ENCODE measurements at places on chromosomes 1 and 21.

- DNase-seq = peak; percentile 69
Measured at GRCh38 chr1:16960560-16961296, 19.7 kb downstream of the MFAP2 start.

- DNase-seq = no peak
Measured at GRCh38 chr1:110174961-110175360, 24.7 kb downstream of the SLC6A17 start.

DNA sequence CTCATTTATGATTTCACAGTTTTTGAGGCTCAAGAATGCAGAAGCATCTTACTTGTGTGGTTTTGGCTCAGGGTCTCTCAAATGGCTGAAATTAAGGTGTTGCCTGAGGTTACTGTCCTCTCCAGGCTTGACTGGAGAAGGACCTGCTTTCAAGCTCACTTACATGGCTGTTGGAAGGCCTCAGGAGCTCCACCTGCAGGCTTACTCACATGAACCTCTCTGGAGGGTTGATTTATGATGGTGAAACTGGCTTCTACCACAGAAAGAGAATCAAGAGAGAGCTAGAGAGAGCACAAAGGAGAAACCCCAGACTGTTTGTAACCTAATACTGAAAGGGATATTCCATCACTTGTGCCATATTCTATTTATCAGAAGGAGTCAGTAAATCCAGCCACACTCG is 6.2 kb upstream of the KCNK2 start:
- DNase-seq = no peak

DNA sequence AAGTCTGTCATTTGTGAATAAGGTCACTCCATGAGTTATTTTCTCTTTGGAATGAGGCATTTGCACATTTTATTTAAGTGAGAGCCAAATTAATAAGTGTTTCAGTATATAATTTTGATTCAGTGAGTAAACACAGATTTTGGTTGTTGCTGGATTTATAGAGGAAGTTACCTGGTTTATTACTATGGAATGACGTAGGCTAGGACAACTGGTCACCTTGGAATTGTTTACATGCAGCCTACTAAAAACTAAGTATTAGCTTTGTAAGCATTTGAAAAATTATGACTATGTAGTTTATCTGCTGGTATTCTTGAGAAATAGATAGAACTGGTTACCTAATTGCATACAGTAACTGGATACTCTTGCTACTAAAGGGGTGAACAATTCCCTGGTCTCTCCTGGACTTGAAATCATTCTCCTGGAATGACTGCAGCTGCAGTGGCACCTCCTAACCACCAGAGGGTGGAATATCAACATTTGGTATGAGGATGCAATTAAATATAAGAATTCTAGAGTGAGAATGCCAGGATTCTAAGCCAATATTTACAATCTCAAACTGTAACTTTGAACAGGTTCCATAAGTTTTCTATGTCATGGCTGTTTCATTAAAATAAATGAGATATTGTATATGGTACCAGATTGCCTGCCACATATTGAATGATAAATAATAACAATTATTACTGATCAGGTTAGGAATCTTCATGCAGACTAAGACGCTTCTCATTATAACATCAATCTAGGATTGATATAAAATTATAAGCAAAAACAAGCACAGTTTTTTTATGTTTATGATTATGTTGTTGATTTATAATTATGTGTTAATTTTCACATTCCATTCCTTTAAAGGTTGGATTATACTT is 3.5 kb upstream of the KRTAP27-1 start:
- DNase-seq = peak; percentile 13

DNA sequence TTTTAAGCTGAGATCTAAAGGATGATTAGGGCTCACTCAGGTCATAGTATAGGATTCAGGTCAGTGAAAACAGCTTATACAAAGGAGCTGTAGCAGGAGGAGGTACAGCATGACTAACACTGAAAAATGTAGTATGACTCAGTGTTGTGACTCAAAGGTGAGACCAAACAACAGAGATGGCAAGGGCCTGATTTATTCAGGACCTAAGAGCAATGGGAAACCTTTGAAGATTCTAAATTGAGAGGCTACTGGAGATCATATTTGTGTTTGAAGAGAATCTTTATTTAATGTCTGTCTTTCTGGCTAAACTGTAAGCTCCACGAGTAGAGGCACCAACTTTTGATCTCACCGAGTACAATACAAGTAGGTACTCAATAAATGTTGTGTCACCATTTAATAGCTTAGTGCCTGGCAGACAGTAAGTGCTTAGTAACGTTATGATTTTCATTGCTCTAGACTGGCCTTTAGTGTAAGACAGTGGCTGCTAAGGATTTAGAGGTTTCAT is 43.5 kb downstream of the PRKAA2 start:
- DNase-seq = no peak

- DNase-seq = no peak
Measured at GRCh38 chr1:15541231-15541792, 14.7 kb downstream of the DNAJC16 start.

- no peak for DNase-seq
Measured at GRCh38 chr1:77623066-77623465, 59.4 kb downstream of the ZZZ3 start.

DNA sequence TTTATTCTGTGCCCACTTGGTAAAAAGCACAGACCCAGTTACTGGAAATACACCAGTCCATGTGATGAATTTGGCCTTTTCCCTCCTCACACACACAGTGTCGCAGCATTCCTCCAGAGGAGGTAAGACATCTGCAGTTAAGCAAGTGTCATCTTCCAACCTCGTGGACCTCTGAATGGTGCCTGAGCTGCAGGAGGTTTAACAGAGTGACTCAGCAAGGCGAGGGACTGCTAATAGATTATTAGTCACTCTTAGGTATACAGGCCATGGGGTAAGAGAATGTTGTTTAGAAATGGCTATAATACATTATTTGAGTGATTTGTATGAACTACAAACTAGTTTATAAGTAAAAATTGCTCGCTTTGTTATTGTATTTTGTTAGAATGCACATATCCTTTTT is 8.6 kb upstream of the LRRC8B start:
- DNase-seq = no peak

DNA sequence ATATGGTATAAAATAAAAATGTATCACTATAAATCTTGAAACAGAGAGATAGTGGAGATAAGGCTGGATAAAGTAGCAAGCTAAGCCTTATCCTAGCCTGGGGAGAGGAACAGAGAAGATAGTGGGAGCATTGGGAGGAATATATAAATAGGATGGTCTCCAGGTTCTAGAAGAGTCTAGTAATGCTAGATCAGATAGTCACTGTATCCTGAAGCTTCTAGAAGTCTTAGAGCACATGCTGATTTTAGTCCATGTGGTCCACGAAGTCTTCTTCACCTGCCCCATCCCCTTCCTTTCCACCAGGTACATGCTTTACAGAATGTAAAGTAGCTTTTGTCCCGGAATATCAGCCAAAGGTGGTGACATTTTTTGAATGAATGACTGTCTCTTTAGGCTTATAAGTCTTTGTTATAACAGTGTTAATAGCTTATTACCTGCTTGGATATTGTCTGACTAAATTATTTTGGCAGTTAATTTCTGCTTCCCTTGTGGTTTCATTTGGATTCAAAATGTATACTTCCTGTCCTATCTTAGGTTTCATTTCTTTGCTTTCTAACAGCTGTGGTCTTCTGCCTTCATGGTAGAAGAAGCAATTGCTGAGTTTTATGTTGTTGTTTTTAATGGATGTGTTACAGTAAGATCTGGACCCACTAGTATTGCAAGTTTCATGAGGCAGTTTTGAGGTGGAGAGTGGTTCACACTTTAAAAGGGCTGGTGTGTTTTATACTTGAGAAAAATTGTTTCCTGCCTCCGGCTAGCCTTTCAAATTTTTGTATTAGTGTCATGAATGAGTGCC is 5.9 kb downstream of the SMG7 start:
- no peak for DNase-seq

DNA sequence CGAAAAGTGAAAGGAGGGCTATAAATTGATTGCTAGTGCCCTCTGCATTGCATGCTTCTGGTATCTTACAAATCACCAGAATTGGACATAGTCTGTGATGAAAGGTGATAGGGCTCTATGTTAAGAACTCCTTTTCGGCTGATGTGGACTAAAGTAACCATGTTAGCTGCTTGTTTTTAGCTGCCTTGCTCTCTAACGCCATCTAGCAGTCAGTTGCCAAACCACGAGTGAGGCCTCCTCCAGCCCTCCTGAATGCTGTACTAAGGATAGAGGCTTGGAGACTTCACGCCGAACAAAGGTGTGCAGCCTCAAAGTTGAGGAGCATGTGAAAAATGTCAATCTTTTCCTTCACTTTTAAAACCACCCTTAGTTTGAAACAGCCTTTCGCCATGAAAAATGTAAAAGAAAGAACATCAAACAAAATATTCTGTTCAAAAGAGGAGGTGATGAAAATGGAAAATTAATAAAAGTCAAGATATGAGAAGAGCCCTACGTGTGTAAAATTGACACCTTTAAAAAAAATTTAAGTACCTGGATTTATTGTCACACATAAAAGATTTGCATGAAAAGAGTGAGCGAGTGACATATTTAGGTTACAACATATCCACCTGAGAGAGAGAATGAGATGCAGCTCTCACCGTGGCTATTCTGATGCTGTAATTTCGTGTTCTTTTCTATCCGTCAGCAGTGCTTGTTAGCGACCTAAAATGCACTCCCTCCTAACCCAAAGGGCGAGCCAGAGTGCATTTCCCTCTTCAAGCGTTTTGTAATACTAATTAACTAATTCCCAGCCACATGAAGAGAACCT is 8.1 kb downstream of the LRRC53 start:
- peak; percentile 8 for DNase-seq

GRCh38 chr1:101013776-101014175 is 11.8 kb downstream of the DPH5 start:
- DNase-seq = no peak

- DNase-seq = no peak
Measured at GRCh38 chr1:185929776-185930175, 195.6 kb downstream of the HMCN1 start.

GRCh38 chr1:22808676-22809483 is 98.2 kb downstream of the EPHB2 start:
- no peak for DNase-seq

- no peak for DNase-seq
Measured at GRCh38 chr1:226362361-226362760, 45.5 kb downstream of the PARP1 start.

DNA sequence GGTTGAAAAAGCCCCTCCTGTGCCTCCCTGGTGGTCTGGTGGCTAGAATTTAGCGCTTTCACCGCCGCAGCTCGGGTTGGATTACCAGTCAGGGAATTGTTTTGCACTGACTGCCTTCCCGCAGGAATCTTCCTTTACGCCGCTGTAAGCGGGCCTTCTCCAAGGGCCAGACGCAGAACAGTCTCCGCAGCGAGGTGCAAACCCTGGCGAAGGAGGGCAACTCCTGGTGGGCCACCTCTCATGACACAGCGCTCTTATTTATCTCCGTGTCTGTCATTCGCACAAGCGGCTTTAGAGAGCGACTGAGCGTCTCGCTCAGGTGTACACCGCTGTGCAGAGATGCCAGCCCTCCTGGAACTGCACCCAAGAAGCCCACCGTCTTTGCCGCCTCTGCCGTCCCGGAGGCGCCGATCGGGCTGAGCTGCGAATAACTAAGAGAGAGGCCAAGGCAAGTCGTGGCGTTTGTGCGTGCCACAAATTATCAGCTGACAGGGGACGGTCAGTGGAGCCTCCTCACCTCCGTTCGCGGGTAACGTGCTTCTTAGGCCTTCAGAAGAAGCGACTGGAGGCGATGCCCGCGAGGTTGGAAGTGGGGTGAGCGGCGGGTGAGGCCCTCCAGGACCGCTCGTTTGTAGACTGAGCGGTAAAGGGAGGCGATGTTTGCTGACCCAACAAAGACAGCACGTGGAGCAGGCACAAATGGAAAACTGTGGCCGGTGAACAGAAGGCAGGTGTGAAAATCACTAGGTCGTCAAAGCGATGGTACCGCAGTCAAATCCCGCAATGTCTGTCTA is 93.5 kb downstream of the PRKAB2 start:
- no peak for DNase-seq

DNA sequence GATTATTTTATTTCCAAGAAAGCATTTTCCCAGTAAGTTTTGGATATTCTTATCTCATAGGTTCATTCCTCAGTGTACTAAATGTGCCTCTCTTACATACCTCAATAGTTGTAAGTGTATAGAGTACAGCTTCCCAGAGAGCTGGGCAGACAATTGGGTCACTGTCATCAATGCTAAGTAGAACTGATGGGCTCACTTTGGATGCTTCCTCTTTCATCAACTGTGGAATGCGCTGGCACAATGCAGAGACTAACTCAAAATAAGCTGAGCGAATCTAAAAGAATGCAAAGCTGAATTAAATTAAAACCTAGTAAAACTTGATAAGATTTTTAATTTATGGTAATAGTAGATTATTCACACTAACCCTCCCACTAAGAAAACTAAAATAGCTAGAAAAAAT is 21.5 kb downstream of the LTN1 start:
- DNase-seq = no peak

DNA sequence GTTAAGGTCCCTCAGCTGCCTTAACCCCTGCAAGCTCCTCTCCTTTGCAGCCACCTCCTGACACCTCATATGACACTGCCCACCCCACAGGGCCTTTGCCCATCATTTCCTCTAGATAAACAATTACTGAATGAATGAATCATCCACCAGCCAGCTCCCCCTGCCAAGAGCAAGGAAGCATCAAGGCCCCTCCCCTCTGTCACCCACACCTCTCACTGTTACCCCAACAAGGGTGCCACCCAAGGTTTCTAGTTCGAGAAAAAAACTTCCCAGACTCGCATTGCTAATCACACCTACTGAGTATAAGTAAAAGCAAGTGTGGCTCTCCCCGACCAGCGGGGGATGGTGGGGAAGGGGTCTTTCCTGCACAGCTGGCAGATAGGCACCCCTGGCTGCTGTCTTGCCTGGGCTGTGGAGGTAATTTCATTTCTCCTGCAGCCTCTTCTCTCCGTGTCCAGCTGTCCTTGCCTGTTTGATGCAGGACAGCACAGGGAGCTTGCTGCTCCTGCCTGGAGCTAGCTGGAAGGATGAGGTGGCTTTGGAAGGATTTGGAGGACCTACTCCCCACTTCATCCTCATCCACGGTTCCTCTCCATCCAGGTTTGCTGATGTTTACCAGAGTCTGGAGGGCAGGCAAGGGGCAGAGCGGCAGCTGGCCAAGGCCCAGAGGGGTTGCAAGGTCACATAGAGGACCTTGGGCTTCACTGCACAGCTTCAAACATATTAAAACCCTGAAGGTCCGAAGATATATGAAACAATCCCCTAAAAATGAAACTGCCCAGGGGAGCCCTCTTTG is 33.1 kb upstream of the LBR start:
- DNase-seq = peak; percentile 53

DNA sequence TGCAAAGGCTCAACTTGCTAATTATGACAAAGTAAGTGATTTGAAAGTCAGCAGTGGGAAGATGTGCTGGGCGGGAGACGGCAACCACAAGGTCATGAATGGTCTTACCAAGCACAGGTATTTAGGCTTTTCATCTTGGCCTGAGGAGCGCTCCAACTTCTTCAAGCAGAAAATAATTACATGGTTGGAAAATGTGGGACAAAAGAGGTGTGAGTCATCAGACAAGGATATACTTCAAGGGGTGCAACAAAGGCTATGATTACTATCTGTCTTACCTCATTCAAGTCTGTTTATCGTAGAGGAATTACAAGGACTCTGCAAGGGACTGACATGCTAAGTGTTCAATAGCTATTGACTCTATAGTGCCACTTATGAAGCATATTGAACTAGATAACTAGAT is 2005.7 kb downstream of the MRPL39 start:
- DNase-seq = no peak

GRCh38 chr1:216670118-216670883 is 52.9 kb downstream of the ESRRG start:
- no peak for DNase-seq

GRCh38 chr1:201137579-201138310 is 10.8 kb upstream of the ASCL5 start:
- DNase-seq = no peak

GRCh38 chr1:159946242-159947187 is 1.1 kb upstream of the IGSF9 start:
- no peak for DNase-seq

Measured in activated CD4-positive, alpha-beta T cell treated with anti-CD3 and anti-CD28 coated beads, Interleukin-2, amount 50 U/mL, for 4 hours (primary cell).